CD8-positive, alpha-beta memory T cell (primary cell): ENCODE measurements at places on chromosomes 7 and 10. TPM values are rescaled to one million over a fixed set of nuclear protein-coding genes. Genes with fewer than 3 reads are reported as not detected.

Gene DPYSL4
- total RNA-seq, result 3.2 TPM

Gene TSPAN13
- 0.66 TPM for total RNA-seq

Gene MSMB
- total RNA-seq, result not detected

Gene CDNF
- total RNA-seq, result 1.2 TPM
